ENCODE measurements at places on chromosomes 2 and 18.

GRCh38 chr2:26692279-26692896 lies at the start of gene KCNK3:
Gene KCNK3 (plus strand): TSS chr2:26692722. CDS start chr2:26692876, 154 bp downstream.
- peak; percentile 11 for DNase-seq

GRCh38 chr2:234368861-234369261 lies 128.0 kb downstream of the ARL4C start:
- no peak for DNase-seq

- no peak for DNase-seq
Measured at GRCh38 chr2:98519851-98520250, 75.2 kb downstream of the INPP4A start.

DNA sequence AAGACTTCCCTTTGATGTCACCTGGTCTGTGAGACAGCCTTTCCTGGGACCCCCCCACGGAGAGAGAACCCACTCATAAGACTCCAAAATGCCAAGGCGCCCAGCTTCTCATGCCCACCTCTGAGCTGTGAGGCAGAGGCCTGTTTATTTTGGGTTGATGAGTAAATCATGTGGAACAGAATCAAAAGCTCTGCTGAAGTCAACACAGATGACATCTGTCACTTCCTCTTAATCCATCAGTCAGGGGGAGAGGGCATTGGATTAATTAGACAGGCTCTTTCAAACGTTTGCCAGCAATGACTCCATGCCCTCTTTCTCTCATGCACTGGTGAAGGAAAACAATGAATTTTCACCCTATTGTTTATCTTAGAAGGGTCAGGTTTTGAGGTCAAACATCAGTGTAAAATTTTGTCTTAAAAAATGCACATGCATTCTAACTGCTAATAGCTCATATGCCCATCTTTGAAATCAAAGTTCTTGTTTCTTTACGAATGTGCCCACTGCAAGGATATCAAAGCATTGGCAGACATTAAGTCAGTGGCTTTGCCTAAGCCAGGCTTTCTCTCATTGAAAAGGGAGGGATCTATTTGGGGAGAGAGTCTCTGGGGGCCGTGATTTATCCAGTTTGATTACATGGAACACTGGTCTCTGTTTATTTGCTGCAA lies 184.1 kb downstream of the ACKR3 start:
- no peak for DNase-seq

GRCh38 chr2:105541189-105542050 lies 142.6 kb upstream of the FHL2 start:
- DNase-seq, result no peak

- no peak for DNase-seq
Measured at GRCh38 chr18:13511961-13512577, 214.3 kb downstream of the FAM210A start.

- no peak for DNase-seq
Measured at GRCh38 chr2:96093528-96093927, 22.8 kb downstream of the ADRA2B start.

GRCh38 chr2:352696-353095 lies 64.8 kb upstream of the ALKAL2 start:
- no peak for DNase-seq

DNA sequence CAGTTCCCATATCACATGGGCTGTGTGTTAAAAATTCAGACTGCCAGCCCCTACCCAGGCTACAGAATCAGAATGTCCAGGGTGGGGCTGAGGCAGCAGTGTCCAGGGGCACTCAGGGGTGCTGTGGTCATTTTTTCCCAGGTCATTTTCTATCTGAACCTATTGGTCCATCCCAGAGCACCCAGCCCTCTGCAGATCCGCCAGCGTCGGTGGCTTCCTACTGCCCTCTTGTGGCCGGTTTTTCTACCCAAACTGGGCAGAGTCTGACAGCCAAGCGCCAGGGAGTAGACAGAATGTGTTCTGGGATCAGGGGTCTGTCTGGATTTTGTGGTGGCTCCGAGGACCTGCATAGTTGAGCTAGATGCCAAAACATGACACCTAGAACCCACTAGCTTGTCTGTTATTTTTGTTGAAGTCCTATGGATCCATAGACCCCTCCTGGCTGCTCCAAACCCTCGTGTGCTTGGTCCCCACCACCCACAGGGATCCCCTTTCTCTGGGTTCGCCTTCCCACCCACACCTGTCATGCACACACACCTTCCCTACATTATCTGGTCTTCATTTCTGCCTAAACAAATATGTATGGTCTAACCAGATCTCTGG lies 34.1 kb upstream of the RMDN2 start:
- peak; percentile 34 for DNase-seq

GRCh38 chr2:239717319-239717675 lies 307.8 kb downstream of the NDUFA10 start:
- DNase-seq, result no peak

DNA sequence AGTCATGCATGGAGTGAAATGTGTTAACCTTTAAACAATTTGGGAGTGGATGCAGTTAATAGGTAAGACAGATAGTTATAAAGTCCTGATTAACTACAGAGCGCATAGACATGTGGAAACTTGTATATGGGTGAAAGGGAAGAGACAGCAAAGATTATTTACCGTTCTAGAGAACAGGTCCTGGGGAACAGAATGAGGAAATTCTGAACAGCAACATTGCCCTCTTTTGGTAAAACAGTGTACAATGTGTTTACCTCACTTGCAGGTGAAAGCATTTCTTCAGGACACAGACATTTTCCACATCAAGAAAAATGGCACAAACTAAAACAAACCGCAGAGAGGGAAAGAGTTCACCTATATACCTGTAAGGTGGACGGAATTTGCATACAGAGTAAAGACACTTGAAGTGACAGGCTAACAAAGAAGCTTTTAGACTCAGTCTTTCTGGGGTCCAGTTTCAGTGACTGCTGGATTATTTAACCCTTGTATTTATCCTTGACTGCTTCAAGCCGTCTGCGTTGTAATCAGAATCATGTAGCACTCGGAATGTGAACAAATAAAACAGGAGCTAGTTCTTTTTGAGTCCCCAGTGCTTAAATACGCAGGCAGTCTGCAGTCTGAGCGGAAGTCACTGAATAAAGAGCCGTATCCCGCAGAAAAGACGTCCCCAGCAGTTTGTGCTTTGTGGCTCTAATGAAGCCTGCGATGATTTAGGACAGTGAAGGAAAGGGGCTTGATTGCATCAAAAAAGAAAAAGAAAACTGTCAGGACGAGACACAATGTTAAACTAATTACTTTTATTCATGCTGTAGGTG lies 364.8 kb upstream of the GALNT5 start:
- DNase-seq, result no peak

- DNase-seq, result no peak
Measured at GRCh38 chr2:85246348-85246747, 81.4 kb downstream of the TGOLN2 start.

DNA sequence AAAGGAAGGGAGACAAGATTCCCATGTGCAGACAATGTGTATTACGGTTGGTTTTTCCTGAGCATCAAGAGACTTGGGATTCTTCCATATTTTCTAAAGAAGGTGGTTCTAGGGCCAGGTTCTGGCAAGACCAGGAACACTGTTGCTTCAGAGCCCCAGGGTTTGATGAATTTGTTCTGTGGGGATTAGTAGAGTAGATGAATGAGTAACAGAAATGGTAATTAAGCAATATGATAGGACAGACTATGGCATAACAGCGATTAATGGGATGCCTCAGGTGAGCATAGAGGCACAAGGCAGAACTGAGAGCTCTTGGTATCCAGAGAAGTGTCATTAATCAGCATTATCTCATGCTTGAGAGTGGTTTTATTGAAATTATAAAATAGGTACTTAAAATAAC lies 82.8 kb upstream of the PNPT1 start:
- no peak for DNase-seq

DNA sequence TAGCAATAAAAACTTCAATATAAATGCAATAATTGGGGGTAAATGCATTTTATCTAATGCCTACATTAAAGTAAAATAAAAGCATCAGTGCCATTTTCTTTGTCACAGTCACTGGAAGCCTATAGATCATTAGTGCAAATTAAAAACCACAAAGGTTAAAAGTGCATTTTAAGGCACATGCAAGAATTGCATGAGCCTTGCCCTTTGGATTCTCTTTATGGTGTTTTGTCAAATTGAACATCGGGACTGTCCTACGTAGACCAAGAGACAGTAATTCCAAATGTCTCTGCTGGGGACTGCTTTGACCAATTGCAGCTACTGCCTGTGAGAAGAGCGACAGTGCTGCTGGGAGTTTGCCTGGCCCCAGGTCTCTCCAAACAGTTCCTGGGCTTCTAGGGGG lies 130.3 kb upstream of the SATB2 start:
- no peak for DNase-seq

GRCh38 chr2:169759987-169760386 lies 26.4 kb downstream of the KLHL23 start:
- no peak for DNase-seq

DNA sequence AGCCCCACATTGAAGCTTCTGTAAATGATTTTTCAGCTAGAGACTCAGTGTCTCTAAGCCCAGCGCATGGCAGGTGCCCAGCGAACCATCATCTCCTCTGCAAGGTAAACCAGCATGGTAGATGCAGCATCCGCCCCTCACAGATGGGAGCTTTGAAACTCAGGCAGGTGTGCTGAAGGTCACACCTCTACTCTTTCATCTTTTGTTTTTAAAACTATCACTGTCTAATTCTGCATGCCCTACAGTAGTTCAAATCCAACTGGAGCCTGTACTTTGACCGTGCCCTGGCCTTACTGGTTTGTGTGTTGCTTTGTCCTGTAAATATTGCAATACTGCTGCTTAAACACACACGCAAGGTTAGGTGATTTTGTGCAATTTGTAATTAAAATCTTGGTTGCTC lies 831.1 kb downstream of the GALR1 start:
- DNase-seq, result no peak

DNA sequence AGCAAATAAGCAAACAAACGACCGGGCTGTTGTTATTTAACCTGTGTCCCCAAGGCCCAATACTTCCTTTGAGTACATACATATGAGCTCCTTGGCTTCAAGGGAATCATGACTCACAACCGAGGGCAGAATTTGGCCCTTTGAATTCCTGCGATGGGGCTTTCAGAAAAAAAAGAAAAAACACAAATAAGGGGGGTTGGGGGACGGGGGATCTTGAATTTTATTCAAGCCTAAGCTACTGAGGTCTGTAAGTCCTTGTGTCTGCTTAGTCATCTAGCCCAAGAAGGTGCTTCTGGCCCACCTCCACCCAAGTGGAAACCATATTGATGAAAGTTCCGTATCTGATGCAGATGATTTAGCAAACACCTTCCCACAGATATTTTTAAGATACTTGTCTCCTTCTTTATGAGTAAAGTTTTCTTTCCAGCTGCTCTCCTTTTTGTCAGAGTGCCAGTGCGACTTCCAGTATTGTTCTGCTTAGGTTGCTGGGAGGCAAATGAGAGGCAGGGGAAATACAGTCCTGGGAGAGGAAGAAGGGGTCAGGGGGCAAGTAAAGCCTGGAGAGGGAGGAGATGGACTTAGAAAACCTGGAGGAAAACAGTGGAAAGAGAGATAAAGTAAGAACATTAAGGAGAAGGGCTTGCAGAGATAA lies 169.6 kb downstream of the ZEB2 start:
- no peak for DNase-seq

DNA sequence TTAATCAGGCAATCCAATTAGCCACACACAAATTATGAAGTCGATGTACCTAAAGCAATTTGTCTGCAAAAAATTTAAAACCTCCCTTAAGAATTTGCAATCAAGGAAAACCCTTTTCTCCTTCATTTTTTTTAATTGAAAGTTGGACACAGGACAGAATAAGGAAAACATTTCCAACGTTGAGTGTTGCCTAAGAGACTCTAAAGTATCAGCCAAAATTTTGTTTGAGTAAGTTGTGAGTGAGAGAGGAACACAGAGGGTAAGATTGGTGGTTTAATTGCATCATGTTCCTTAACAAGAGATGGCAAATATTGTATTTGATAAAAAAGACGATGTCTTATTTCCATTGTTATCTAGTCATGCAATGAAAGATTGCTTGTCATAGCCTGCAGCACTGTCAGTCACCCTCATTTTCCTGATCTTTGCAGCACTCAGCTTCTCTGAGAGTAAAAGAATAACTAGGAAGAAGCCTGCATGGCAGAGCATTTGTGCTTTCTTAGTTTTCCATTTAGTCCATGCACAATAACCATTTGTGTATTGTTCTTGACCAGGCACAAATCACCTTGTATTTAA lies 115.5 kb downstream of the ICOS start:
- DNase-seq, result no peak

- no peak for DNase-seq
Measured at GRCh38 chr2:11631462-11631861, 38.5 kb downstream of the NTSR2 start.

DNA sequence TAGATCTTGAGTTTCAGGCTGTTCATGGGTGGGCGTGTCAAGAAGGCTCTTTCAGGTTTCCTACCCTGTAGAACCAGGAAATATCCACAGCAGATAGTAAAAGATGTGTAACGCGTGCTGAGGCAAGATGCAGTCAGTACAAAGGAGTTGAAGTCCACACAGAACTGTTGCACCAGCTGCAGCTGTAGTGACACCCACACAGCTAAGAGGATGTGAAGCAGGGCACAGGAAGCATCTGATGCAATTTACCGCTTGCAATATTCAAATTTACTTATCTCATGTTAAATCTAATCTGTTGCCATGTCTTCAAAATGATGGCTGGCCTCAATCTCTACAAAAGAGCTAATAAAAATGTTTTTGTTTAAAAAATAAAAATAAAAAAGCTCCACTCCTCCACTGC lies 132.8 kb downstream of the ARHGAP15 start:
- DNase-seq, result no peak

- no peak for DNase-seq
Measured at GRCh38 chr18:23301972-23302371, 151.1 kb upstream of the RIOK3 start.

- no peak for DNase-seq
Measured at GRCh38 chr2:192560326-192560725, 365.6 kb upstream of the TMEFF2 start.

DNA sequence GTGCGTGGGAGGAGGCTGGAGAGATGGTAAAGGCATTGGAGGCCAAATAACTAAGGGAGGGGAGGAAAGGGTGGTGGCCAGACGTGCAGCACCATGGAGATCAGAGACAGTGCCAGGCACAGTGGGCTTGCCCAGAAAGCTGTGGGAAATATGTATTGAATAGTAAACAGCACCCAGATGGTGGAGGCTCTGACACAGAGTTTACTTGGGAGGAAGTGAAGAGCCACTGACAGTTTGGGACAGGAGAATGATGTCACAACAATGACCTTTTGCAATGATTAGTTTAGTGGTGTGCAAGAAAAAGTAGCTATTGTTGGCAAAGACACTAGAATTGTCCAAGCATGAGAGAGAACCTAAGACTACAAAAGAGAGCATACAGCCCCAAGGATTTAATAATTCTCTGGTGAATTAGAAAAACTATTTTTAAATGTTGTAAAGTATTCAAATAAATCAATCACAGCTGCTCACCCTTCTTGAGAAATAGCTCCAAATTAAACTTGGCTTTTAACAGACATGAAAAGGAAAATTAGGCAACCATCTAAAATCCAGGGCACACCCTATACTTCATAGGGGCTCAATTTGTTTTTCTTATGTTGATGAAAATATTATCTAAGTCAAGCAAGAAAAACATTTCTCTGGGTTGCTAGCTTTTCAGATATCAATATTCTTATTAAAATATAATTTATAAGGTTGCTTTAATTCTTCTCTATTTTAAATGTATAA lies 458.7 kb upstream of the HNRNPA3 start:
- DNase-seq, result no peak
